Stimulated activated CD4-positive, alpha-beta T cell treated with anti-CD3 and anti-CD28 coated beads, Interleukin-2, amount 100 ng/mL, for 24 hours (primary cell): ENCODE measurements at places on chromosomes 1 and 21.

DNA sequence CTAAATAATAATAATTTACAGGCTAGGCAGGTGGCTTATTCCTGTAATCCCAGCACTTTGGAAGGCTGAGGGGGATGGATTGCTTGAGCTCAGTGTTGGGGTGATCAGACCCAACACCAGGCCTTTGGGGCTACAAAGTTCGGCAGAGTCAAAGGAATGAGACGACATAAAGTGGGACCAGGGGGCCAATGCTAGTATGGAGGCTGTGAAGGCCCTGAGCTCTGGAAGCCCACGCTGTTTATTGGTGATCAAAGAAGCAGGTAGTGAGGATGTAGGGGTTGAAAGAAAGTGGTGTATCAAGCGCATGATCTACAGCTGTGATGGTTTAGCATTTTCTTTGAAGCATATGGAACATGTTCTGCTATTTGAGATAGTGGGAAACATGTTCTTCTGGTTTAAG lies 5.6 kb downstream of the BTBD8 start:
- DNase-seq: no peak

DNA sequence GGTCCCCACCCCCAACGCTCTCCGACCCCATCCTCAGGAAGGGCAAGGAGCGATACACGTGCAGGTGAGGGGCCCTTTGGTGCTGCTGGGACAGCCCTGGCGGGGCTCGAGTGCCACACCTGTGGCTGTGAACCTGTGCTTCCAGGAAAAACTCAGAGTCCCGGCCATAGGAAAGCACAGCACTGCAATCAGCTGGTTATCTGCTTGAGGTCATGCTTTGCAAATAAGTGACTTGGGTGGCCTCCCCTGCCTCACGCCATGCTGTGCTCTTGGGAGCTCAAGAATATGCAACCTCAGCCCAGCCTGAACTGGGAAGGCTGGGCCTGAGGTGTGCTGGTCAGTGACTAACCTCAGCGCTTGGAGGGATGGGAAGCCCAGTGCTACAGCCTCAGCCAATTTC lies 36.5 kb upstream of the ARHGEF16 start:
- DNase-seq: no peak

DNA sequence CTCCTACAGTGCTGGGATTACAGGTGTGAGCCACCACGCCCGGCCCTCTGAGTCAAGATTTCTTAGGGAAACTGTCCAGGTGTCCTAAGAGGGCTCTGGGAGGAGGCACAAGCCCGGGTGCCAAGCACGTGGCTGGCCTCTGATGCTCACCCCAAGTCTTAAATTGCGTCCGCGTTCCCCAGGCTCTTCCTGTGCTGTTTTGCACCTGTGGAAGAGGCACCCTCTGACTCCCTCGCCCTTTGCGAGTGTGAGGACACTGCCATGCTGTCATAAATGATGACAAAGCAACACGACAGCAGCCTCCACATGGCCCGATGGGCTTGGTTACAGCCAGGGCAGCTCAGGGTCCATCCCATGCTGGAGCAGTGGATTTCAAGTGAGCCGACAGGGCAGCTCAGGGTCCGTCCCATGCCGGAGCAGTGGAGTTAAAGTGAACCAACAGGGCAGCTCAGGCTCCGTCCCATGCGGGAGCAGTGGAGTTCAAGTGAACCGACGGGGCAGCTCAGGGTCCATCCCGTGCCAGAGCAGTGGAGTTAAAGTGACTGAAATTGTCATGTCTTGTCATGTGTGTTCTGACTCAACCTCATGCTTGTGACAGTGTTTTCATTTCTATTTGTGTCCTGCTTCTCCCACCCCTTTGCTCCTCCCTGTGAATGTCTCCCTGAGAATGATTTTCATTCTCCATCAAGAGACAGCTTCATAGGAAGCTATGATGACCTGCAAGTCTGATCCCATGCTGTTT lies 33.9 kb downstream of the PCNT start:
- no peak for DNase-seq

GRCh38 chr1:116560704-116561490 lies 9.9 kb downstream of the CD58 start:
- DNase-seq: no peak

- DNase-seq: no peak
These were observed 41.6 kb upstream of the NBL1 start for GRCh38 chr1:19602486-19602885.

GRCh38 chr1:84581648-84582047 lies 7.4 kb upstream of the CTBS start:
- DNase-seq: no peak

DNA sequence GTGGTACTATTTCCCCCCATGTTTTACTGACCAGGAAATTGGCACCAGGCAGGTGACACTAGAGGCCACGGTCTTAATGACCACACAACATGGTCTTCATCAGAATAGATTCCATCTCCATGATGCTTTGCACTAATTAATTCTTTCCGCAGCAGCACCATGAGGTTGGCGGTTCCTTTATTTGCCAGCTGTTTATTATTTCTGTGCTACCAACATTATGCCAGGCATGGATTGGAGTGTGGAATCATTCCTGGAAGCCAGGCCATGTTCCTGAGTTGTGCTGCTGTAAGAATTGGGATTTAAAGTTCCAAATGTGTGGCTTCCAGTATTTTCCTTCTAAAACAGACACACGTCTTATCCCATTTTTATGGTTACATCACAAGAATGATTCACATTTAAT lies 107.8 kb downstream of the NFIA start:
- no peak for DNase-seq

- DNase-seq: no peak
These were observed 19.7 kb upstream of the DIPK1A start for GRCh38 chr1:92980732-92981647.

- DNase-seq: no peak
These were observed 20.8 kb upstream of the EFNA1 start for GRCh38 chr1:155106862-155107261.

DNA sequence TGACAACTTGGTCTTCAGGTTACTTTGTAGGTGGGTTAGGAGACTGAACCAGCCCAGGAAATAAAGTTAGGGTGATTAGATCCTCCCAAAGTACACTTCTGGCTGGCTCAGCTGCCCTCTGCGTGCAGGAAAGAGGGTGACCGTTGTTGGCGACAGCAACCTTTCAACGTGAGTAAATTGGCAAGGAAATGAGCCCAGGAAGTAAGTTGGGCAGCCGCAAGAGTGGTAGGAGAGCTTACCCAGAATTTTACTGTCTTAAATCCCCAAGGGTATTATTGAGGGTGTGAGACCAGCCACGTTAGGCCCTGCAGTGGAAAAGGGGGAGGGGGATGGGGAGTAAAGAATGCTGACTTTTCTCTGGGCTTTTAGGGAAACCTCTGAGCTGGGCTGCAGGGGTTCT lies 1.6 kb downstream of the TENT5C start:
- no peak for DNase-seq

DNA sequence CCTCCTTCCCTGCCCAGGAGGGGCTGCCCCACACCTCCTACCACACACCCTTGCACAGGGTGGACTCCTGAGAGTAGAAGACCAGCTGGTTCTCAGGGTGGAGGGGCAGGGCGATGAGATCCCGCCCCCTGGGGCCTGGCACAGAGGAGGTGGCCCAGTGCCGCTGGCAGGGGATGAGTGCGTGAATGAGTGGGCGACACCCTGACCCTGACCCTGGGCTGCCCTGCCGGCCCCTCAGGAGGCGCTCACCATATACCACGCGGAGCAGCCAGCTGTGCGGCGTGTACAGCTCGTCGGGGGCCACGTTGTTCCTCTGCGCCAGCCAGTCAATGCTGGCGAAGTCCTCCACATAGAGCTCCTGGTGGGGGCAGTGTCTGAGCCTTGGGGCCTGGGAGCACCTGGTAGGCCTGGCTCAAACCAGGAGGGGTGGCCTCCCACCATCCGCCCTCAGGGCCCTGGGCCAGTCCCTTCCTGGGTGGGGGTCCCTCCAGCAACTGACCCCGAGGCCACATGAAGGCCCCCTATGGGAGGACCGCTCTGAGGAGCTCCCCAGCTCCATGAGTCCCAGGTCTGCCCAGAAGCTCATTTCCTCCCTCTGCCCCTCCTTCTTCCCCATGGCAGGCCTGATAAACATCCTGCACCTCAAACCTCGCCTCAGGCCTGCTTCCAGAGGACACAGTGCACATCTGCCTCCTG lies 13.0 kb downstream of the LSS start:
- no peak for DNase-seq

- no peak for DNase-seq
These were observed 2.6 kb downstream of the AIDA start for GRCh38 chr1:222709700-222710153.

DNA sequence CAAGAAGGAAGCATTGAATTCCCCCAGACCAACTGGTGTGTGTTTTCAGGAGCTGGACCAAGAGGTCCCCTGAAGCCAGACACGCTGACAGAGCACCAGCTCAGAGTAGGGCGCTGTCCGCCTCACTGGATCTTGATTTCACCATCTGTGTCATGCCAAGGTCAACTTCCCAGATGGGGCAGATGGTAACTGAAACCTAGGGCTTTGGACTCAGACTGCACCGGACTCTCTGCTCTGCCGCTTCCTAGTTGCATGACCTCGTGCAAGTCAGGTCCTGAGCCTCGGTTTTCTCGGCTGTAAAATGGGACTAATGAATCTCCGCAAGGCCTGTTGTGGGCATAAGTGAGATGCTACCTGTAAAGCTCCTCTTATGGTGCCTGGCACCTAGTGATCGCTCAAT lies 17.9 kb upstream of the CASZ1 start:
- DNase-seq: no peak

GRCh38 chr21:15843766-15844165 lies 114.0 kb downstream of the USP25 start:
- DNase-seq: no peak

DNA sequence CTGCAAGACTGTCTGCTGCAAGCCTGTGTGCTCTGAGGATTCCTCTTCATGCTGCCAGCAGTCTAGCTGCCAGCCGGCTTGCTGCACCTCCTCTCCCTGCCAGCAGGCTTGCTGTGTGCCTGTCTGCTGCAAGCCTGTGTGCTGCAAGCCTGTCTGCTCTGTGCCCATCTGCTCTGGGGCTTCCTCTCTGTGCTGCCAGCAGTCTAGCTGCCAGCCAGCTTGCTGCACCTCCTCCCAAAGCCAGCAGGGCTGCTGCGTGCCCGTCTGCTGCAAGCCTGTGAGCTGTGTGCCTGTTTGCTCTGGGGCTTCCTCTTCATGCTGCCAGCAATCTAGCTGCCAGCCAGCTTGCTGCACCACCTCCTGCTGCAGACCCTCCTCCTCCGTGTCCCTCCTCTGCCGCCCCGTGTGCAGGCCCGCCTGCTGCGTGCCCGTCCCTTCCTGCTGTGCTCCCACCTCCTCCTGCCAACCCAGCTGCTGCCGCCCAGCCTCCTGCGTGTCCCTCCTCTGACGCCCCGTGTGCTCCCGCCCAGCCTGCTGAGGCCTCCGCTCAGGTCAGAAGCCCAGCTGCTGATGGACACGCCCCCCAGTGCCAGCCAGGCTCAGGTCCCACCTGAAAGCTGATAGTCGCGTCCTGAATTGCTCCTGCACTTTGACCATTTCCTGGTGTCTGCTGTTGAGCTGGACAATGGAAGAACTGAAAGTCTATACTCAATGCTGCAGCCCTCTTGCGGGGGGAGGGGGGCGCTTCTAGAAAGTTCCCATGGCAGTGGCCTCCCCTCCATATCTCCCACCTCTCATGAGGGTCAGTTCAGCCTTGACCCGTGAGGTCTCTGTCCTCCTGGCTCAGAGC lies 1.2 kb downstream of the KRTAP10-4 start:
- DNase-seq: no peak

DNA sequence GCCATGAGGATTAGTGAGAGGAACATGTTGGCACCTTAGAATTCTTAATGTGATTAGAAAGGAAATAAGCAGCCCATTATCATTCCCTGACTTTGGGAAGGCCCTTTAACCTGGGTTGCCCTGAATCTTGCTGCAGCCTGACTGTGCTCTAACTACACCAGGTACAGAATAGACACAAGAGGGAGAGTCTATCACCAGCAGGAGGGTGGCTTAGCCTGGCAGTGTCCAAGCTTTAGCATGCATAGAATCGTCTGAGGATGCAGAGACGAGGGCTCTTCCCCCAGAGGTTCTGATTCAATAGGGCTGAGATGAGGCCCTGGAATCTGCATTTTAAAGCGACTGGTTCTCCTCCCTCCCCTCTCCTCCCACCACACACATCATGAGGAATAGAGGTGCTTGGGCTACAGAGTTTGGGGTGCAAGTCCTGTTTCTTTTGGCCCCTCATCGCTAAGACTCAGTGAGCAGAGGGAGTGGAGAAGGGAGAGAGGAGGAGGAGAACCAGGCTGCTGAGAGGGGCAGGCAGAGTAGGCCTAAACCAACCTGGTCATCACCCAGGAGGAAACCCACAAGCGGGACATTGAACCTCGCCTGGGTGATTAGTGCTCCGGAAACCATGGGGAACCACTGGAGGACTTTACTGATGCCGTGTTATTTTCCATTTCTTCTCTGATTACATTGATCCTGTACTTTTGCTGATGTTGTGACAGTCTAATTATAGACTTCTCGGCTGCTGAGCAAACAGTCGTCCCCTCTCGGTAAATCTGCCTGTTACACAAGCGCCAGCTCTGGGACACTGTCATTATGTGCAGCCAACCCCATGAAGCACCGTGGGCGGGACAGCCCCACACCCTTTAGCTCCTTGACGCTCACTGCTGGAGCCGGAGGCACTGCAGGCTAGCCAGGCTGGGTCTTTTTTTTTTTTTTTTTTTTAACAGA lies 6.3 kb upstream of the TENT5C start:
- DNase-seq: no peak

- no peak for DNase-seq
These were observed 207.0 kb upstream of the MAP1LC3C start for GRCh38 chr1:242205622-242206489.

GRCh38 chr1:232528472-232529089 lies 101.4 kb downstream of the SIPA1L2 start:
- DNase-seq: no peak

DNA sequence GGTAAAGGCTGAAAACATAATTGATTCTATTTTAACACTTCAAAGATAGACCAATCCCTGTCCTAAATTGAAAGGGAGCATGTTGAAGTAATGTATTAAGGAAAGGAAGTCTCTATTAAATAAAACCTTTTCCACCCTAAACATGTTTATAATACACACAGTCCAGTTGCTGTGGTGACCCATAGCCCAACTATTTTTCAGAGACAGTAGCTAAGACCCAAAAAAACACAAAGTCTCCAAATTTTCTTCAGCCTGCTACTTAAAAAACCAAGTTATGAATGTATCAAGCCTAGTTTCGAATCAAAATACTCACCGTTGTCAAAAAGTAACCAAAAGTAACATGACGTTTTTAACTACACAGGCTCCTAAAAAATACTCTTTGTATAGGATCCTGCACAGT lies 1.6 kb downstream of the ELK4 start:
- no peak for DNase-seq

- DNase-seq: peak; percentile 87
These were observed 21.8 kb downstream of the SLC27A3 start for GRCh38 chr1:153796786-153797659.
